Activated CD4-positive, alpha-beta T cell treated with anti-CD3 and anti-CD28 coated beads, Interleukin-2, amount 10 ng/mL, durations not matched to agents 7 days and 5 days (primary cell): ENCODE measurements at places on chromosomes 11 and 22.

DNA sequence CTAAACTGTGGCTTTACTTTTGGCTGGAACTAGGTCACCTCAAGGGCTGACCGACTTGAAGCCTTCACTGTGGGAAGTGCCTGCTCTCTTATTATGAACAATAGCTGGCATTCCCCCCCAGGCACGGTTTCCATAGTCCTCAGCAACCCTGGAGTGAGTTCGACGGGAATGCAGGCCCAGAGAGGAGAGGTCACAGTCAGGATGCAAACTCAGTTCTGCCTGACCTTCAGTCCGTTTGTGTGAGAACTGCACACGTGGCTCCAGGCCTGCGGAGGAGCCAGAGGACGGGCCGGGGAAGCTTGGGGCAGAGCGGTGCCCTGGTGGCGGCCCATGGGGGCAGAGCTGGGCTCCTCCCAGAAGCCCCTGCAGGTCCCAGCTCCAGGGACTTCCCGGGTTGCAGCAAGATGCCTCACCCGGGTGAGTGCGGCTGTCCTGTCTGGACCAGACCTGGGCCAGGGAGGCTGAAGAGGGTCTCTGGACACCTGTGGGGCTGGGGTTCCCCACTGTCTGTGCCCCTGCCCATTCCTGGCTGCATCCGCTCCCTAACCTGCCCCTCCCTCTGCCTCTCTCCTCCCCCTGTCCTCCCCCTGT lies 17.2 kb downstream of the SLC25A18 start:
- no peak for DNase-seq

DNA sequence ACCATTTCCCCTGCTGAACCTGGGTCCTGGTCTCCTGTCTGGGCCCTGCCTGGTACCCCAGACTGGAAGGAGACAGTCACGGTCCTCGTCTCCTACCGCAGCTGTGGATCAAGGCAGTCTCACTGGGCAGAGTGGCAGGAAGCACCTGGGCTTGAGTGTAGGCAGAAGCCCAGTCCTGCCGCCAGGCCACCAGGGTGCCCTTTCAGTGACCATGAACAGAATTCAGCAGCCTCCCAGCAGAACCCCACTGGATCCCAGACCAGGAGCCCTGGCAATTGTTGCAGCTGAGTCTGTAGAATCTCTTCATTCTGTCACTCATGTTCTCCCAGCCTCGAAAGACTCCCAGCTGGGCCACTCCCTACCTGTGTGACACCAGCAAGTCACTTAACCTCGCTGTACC lies 25.5 kb upstream of the CREB3L1 start:
- no peak for DNase-seq

- DNase-seq: no peak
Observed at GRCh38 chr22:31695423-31695822, 33.4 kb upstream of the PISD start.

- no peak for DNase-seq
Observed at GRCh38 chr11:111355956-111356659, 23.0 kb downstream of the POU2AF1 start.

DNA sequence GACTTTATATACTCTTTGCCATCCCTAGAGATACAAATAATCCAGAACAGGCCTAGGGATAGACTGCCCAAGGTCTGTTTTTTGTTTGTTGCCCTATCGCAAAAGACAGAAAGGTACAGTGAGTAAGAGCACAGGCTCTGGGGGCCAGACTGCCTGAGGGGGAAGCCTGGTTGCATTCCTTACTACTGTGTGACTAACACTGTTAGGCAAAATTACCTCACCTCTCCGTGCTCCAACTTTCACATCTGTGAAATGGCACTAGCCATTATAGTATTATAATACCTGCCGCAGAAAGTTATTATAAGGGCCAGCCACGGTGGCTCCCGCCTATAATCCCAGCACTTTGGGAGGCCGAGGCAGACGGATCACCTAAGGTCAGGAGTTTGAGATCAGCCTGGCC lies 14.5 kb downstream of the SLC35F2 start:
- DNase-seq: no peak

GRCh38 chr11:131378931-131379330 lies 8.5 kb downstream of the NTM start:
- no peak for DNase-seq

- peak; percentile 42 for DNase-seq
Observed at GRCh38 chr22:29701155-29701999, 18.4 kb upstream of the CABP7 start.

DNA sequence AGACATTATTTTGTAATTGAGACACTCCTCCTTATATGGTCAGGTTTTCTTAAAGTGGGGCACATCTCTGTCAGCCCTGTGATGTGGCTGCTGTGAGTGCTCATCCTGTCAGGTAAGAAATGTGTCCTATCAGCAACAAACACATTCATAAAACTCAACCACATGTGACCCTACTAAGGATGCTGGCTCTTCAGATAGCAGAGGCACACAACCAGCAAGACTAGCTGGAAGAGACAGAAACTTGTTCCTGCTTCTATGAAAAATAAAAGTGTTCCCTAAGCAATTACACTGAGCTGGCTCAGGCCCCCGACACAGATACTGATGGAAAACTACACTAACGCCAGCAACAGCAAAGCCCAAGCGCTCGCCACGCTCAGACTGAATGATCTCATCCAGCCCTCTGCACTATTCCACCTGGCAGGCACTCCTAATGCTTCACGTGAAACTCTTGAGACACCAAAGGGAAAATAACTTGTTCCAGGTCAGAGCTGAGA lies 49.8 kb upstream of the CYP2D6 start:
- peak; percentile 70 for DNase-seq

GRCh38 chr22:35051791-35052190 lies 14.2 kb upstream of the ISX start:
- no peak for DNase-seq

GRCh38 chr11:70352601-70353000 lies 45.7 kb upstream of the CTTN start:
- no peak for DNase-seq
